ENCODE measurements at places on chromosomes 13 and 19.

GRCh38 chr19:35311901-35312665 is 16.9 kb upstream of the CD22 start:
- no peak for DNase-seq

GRCh38 chr19:45528744-45529419 is 21.6 kb downstream of the VASP start:
- no peak for DNase-seq

- DNase-seq: no peak
Observed at GRCh38 chr19:1648920-1649541, 3.4 kb downstream of the TCF3 start.

- DNase-seq: no peak
Observed at GRCh38 chr19:38024992-38025908, 118.2 kb downstream of the SIPA1L3 start.

DNA sequence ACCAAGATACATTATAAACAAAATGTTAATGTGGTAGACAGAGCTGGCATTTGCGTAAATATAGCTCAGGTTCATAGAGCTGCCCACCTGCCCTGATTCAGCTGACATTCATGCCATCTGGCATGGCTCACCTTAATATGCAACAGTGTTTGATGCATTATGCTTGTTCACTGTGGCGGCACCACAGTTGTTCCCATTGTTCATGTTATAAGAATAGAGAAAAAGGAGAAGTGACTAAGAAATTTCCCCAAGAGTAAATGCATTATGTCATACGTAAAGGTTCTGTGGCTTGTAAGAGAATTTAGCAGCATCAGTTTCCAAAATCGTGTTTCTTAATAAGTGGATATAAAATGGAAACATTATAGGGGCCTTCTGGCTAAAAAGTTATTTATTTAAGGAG is 4.5 kb downstream of the CCNA1 start:
- DNase-seq: no peak
